ENCODE measurements at places on chromosomes 2 and 18.

DNA sequence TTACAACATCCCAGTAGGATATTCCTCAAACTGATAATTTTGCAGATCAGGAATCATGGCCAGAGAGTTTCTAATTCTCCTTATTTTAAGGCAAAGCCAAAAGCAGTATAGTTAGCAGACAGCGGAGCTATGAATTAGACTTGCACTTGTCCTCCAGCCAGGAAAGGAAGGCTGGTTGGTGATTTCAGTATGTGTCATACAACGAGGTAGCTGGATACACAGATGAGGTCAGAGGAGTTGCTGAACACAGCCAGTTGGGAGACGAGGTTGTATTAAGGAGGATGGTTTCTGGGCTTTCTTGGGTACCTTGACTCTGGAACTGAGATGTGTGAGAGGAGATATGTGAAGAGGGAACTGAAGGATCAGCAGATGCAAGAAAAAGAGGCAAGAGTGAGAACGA lies 185.2 kb downstream of the SOX11 start:
- DNase-seq: no peak

GRCh38 chr2:215668378-215668775 lies 232.5 kb upstream of the FN1 start:
- DNase-seq: no peak

GRCh38 chr18:78376046-78376445 lies 603.6 kb upstream of the SALL3 start:
- no peak for DNase-seq

DNA sequence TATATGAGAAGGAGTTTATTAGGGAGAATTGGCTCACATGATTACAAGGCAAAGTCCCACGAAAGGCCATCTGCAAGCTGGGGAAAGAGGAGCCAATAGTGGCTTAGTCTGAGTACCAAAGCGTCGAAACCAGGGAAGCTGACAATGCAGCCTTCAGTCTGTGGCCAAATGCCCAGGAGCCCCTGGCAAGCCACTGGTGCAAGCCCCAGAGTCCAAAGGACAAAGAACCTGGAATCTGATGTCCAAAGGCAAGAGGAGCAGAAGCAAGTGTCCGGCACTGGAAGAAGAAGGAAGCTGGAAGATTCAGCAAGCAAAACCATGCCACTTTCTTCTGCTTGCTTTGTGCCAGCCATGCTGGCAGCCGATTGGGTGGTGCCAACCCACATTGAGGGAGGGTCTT lies 74.3 kb upstream of the NPAS2 start:
- DNase-seq: no peak

DNA sequence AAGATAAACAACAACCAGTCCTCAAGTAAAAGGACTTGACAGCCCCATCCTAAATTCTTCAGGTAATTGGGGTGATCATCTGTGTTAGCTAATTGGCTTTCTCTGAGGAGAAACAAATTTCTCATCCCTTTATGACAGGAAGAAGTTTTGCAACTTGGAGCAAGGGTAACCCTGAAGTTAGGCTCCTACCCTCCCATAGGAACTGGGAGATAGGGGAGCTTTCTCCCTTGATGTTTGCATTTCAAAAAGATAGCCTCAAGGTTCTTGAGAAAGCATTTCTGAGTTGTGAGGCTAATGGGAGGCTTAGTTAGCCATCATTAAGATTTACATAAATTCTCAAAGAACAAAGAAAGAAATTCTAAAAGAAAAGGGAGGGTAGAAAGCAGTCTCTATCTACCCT lies 95.4 kb downstream of the MAP2 start:
- DNase-seq: no peak

GRCh38 chr2:122422384-122422991 lies 667.0 kb downstream of the TSN start:
- DNase-seq: no peak

- peak; percentile 34 for DNase-seq
Measured at GRCh38 chr18:23890589-23890988, 124.0 kb upstream of the TTC39C start.

DNA sequence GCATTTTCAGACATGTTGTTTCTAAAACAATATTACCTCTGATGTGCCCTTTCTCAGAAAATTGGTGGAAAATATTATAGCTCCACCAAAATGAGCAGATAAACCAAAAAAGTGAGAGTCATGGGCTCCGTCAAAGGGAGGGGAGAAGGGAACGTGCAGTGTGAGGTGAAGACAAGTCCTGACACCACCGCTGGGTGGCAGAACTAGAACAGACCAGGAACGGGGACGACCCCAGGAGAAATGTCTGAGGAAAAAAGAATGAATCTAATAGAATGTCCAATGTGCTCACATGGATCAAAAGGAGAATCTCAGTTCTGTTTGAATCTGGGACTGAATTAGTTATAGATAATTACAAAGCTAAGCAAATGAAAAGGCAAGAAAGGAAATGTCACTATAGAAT lies 22.6 kb upstream of the BCL2 start:
- no peak for DNase-seq

DNA sequence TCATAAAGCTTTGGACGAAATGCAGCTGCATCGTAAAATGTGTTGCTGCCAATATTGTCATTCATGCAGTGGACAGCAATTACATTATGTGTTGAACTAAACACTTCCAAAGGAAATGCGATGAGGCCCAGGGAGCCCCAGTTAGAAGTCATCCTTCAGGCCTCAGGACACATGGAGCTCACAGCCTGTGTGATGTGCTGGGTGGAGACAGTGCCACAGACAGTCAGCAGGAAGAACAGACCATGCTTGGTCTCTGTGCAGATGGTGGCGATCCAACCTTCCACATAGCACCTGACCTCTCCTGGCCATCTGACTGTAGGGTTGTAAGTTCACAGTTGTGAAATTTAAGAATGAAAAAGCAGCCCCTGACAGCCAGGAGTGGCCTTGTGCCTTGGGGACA lies 118.3 kb upstream of the ALKAL2 start:
- no peak for DNase-seq

DNA sequence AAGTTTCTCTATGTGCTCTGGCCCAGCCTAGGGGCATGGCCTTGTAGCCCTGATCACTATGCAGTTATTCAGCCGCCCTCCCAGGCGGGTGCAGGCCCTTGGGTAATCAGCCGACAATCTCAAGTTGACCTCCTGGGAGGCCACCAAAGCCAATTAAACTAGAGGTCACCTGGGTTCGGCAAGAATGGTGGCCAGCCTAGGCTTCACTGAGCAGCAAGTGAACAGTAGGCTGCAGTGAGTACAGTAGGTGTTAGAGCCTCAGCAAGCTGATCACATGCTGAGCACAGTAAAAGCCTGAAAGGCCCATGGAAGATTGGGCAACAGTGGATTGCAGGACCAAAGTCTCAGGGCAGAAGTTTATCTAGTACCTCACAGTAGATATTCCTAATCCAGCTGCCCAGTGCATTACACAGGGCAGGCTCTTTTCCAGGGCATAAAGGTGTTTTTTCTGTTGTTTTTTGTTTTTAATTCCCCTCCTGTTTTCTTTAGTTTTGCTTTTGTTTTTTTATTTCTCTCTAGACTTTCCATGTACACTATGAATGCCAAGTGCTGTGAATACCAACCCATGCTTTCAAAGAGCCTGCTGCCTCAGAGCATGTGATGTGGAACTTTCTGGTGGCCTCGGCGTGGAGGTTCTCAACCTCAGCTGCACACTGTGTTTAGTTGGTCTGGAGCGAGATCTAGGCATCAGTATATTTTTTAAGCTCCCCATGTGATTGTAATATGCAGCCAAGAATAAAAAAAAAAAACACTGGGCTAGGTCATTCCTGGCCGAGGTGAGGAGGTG lies 55.9 kb upstream of the ATL2 start:
- DNase-seq: no peak

DNA sequence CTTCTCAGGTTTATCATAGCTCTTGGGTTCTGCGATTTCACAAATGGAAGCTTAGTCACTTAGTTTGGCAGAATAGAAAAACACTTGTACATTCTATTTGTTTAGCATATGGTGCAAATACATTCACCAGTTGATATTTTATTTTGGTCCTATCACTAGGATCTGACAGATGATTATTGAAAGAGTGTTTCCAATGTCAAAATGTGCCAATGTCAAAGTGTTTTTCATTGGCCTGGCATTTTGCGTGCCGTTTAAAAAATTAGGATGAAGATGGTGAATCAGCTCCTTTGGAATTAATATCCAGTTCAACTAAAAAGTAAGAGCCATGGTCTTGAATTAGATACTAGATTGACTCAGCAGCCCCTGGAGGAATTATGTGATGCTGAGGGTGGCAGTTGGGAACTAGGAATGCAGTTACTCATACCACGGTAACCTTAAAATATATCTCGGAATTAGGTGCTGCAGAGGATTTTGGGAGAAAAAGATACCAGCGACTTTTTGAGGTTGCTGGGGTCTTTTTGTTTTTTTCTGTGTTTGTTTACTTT lies 87.0 kb downstream of the SPHKAP start:
- DNase-seq: peak; percentile 41

DNA sequence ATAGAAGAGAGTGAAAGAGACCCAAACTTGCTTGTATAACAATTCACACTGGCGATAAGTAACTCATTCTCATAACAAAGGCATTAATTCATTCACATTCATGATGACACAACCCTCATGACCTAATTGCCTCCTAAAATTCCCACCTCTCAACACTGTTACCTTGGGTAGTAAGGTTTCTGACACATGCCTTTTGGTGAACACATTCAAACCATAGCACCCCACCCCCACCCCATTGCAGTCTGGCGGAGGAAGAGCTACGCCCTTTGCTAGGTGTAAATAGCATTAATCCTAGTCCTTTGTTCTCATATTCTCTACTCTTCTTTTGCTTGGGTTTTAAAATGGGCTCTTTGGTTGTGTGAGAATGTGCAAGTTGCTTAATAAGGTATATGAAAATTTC lies 361.5 kb downstream of the DSEL start:
- DNase-seq: no peak

- DNase-seq: no peak
Measured at GRCh38 chr2:241499146-241499965, 9.0 kb downstream of the STK25 start.

- no peak for DNase-seq
Measured at GRCh38 chr2:236888794-236889780, 196.6 kb upstream of the COPS8 start.

Data from NCI-H226 (cell line).